ENCODE measurements at places on chromosomes 7 and 10. TPM values are rescaled to one million over a fixed set of nuclear protein-coding genes. Genes with fewer than 3 reads are reported as not detected.

Gene PHYHIPL
- total RNA-seq, result 0.16 TPM

Gene COL26A1
- 0.62 TPM for total RNA-seq

Gene GJD4
- total RNA-seq, result not detected

Gene SLC16A12
- 0.19 TPM for total RNA-seq

Measured in A549 treated with ZK216348 at 1 μM for 4 hours (cell line).